ENCODE measurements at places on chromosomes 1 and 21.
A peak's percentile ranks its signal among the peaks of the same experiment; 100 is the strongest.

DNA sequence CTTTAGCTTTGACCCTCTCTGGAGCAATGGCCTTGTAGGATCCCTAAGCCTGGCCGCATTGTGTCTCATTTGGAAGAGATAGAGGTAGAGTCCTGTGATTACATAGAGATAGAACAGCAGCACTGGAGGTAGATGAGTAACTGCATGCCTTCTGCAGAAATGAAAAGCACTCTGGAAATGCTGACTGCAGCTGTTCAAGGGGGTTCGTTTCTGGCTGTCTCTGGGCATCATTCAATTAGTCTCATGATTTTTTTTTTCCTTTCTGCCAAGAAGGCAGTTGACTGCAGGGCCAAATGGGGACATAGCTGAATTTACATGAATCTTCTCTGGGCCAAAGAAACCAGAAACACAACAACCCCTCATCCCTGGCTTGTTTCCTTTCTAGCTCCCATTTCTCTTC lies 28.1 kb upstream of the SNX27 start:
- no peak for DNase-seq
- no peak overlapping the region for H3K27ac ChIP-seq
- H3K4me1 ChIP-seq: peaks cover 4% of the 10 kb centered on the region
- H3K4me3 ChIP-seq: no peak overlapping the region

DNA sequence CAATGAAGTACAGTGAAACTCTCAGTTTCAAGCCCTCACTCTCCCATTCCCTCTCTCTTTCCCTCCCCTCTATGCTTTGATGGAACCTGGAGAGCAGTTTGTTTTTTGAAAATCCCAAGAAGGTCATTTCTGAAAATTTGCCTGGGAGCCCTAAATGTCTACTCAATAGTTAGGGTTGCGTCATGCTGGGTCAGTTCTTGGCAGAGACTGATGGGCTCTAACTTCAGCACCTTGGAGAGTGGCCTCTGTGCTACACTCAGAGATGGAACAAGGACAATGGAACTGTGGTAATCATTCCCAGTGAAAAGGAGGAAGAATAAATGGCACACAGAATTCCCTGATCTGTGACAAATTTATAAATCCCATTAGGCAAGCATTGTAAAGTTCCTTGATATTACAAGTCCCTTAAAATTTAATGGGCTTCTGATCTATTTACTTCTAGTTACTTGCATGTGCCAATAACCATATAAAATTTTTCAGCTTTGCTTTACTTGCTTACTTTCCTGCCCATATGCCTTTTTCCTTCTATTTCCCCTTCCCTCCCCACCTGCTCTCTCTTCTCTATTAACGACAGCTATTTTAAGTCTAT lies 182.9 kb upstream of the KCND3 start:
- peaks cover 17% of the 10 kb centered on the region for H3K27me3 ChIP-seq

DNA sequence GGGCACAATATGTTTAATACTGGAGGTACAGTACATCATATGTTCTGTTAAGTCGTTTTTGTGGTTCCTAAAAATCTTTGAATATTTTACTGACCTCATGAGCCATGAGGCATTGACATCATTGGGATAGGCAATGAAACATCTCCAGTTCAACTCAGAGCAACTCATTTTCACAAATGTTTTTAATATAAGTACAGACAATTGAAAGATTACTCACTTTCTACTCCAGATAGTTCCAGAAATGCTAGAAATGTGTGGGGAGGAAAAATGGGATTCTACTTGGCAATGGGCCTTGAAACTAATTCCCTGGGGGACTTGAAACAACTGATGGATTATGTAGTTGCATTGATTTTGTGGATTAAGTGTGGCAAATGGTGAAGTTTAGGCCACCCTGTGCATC lies 7.2 kb upstream of the C8B start:
- no peak for DNase-seq
- H3K36me3 ChIP-seq: no peaks in the 10 kb centered on the region
- H3K27ac ChIP-seq: no peak overlapping the region
- H3K4me1 ChIP-seq: no peaks in the 10 kb centered on the region
- no peak overlapping the region for H3K4me3 ChIP-seq

DNA sequence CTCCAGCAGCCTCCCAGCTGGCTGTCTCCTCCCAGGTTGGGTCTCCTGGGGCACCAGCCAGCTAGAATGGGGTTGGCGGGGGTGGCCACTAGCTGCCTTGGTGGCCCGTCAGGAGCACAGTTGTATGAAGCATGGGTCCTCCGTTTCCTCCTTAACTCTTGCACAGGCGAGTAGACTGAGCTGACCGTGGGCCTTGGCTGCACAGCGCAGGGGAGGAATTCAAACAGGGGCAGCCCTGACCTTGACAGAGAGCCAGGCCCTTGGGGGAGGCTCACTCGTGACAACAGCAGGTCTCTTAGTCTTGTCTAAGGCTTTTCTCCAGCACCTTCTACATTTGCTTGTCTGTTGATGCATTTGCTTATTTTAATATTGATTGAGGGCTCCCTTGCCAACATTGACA lies 114.1 kb downstream of the PRDM2 start:
- no peak overlapping the region for H3K4me3 ChIP-seq
- 0 out of 2 replicates have a peak, but pooled peaks cover 5% of the 10 kb centered on the region for H3K4me1 ChIP-seq
- no peaks in the 10 kb centered on the region for H3K27me3 ChIP-seq
- no peak overlapping the region for H3K27ac ChIP-seq
- DNase-seq: no peak

DNA sequence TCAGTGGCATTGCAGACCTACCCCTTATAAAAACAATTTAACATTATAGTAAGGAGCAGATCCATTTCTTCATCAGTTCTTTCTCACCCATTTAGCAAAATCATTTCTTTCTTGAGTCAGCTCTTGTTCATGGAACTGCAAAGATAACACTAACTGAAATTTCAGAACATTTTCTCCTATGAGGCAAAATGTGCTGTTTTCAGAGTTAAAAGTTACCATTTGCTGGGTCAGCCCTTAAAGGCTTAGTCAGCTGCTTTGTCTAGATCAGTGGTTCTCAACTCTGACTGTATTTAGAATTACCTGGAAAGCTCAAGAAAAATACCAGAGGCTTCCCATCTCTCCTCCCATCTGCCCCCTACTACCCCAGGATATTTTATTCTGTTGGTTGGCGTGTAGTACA lies 12.2 kb downstream of the METTL13 start:
- H3K4me1 ChIP-seq: 0 out of 2 replicates have a peak, but pooled peaks cover 3% of the 10 kb centered on the region
- H3K4me3 ChIP-seq: no peak overlapping the region
- H3K27ac ChIP-seq: no peak overlapping the region
- peaks cover 79% of the 10 kb centered on the region for H3K36me3 ChIP-seq
- H3K27me3 ChIP-seq: no peaks in the 10 kb centered on the region

DNA sequence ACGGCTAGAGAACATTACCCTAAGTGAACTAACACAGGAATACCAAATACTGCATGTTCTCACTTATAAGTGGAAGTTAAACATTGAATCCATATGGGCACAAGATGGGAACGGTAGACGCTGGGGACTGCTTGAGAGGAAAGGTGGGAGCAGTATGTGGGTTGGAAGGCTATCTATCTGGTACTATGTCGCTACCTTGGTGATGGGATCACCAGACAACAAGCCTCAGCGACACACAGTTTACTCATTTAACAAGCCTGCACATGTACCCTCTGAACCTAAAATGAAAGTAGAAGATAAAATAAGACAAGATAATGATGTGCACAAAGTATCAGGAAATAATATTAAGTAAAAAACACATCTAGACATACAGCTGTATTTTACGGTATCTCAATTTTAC lies 819 bp downstream of the PYHIN1 start:
- no peak for DNase-seq
- 0 out of 2 replicates have a peak, but pooled peaks cover 3% of the 10 kb centered on the region for H3K4me1 ChIP-seq
- H3K4me3 ChIP-seq: no peak overlapping the region
- no peak overlapping the region for H3K27ac ChIP-seq
- H3K27me3 ChIP-seq: peaks cover 2% of the 10 kb centered on the region
- H3K36me3 ChIP-seq: peaks cover 3% of the 10 kb centered on the region

- H3K27me3 ChIP-seq: no peaks in the 10 kb centered on the region
- H3K4me1 ChIP-seq: no peaks in the 10 kb centered on the region
- no peak overlapping the region for H3K4me3 ChIP-seq
- DNase-seq: no peak
Observed at GRCh38 chr1:15692121-15692682, 8.1 kb downstream of the PLEKHM2 start.

DNA sequence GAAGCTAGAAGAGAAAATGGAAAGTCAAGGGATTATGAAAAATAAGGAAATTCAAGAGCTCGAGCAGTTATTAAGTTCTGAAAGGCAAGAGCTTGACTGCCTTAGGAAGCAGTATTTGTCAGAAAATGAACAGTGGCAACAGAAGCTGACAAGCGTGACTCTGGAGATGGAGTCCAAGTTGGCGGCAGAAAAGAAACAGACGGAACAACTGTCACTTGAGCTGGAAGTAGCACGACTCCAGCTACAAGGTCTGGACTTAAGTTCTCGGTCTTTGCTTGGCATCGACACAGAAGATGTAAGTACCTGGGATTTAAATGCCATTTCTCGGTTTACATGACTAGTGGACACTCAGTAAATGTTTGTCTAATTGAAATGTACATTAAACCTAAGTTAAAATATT lies 40.0 kb downstream of the CENPF start:
- peaks cover 59% of the 10 kb centered on the region for H3K36me3 ChIP-seq
- H3K4me1 ChIP-seq: no peaks in the 10 kb centered on the region
- H3K27ac ChIP-seq: no peak overlapping the region
- no peak for DNase-seq
- no peak overlapping the region for H3K4me3 ChIP-seq
- no peaks in the 10 kb centered on the region for H3K27me3 ChIP-seq

DNA sequence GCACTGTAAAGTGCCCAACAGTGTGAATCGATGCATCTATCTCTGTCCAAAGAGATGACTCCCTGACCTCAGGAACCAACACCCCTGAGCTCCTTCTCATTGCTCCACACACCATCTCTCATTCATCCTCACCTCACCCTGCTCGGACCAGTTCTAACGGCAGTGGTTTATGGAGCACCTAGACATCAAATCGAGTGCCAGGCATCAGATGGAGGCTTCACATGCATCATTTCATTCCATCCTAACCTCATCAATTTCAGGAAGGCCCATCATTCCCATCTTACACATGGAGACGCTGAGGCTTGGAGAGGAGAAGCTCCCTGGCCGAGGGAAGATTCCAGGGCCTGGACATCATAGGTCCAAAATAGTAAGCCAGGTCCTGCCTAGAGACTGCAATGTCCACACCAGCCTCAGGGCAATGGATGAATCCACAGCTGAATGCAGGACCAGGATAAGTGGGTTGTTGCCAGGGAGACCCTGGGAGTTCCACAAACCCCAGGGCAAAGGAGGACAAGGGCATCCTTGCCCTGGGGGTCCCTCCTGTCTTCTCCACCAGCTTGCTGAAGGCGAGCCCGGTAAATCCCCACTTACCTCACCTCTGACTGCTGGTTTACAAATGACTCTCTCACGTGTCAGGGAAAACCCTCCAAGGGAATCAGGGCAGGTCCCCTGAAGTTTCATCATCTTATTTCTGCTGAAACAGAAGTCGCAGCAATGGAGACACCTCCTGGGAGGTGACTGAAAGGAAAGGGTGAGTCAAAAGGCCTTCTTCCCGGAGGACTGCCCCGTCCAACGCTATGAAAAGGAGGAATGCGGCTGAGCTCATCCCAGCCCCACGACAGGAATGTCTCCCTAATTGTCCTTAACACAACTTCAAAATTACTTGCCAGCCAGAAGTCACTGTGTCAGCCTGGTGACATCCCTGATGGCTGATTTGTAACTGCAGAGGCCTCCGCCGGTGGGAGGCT lies 9.0 kb upstream of the IFFO2 start:
- peaks cover 14% of the 10 kb centered on the region for H3K27me3 ChIP-seq
- H3K36me3 ChIP-seq: no peaks in the 10 kb centered on the region
- no peak overlapping the region for H3K27ac ChIP-seq
- no peak overlapping the region for H3K4me3 ChIP-seq

DNA sequence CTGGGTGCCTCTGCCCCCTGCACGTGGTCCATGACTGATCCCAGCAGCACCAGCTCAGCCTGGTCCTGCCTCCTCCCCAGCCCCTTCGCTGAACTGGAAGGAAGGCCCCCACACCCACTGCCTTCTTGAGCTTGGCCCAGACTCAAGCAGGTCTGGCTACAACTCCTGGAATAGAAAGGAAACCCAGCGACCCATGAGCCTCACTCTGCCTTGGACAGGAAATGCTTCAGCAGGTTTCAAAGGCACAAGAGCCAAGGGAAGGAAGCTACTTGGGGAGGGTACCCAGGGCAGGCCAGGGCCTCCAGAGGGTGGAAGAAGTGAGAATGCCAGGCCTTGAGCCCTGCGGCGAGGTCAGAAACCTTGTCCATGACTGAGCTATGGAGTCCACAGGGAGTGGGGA lies 35.9 kb upstream of the RD3 start:
- no peak overlapping the region for H3K4me3 ChIP-seq
- no peak for DNase-seq
- peaks cover 11% of the 10 kb centered on the region for H3K4me1 ChIP-seq
- no peaks in the 10 kb centered on the region for H3K27me3 ChIP-seq

DNA sequence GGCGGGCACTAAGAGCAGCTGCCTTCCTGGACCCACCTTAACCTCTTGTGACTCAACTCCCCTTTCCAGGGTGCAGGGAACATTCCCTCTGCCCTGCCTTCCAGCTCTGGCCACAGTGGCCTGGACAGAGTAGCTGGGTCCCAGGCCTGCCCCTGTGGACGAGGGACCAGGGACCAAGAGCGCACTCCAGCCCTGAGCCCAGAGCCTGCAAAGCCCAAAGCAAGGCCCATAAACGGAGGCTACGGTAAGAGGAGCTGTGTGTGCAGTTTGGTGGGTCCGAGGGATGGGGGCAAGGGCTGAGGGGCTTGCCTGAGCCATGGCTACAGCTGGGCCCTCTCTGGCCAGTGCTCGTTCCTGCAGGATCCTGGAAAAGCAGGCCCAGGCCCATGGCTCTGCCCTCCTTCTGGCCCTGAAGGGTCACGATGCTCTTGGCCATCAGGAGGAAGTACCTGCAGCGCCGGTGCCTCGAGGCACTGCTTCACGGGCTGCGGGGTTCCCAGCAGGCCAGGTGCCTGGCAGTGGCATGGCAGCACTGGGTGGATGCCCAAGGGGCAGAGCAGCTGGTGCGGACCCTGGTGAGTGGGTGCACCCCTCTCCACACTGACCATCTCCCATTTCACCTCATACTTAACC lies 17.8 kb downstream of the MTHFR start:
- DNase-seq: no peak
- no peaks in the 10 kb centered on the region for H3K27me3 ChIP-seq
- H3K36me3 ChIP-seq: peaks cover 20% of the 10 kb centered on the region
- no peak overlapping the region for H3K4me3 ChIP-seq
- peaks cover 32% of the 10 kb centered on the region for H3K4me1 ChIP-seq
- peak overlapping the region; percentile 70 for H3K27ac ChIP-seq
